Head of caudate nucleus (tissue), 42 donors: ENCODE measurements at places on chromosomes 5 and 9.

GRCh38 chr5:140202078-140202477 is 27.1 kb downstream of the CYSTM1 start:
- no peak for DNase-seq

GRCh38 chr5:168339109-168339771 is 47.8 kb downstream of the WWC1 start:
- no peak for DNase-seq

GRCh38 chr5:178432421-178433272 is 157.5 kb downstream of the COL23A1 start:
- DNase-seq, result no peak

DNA sequence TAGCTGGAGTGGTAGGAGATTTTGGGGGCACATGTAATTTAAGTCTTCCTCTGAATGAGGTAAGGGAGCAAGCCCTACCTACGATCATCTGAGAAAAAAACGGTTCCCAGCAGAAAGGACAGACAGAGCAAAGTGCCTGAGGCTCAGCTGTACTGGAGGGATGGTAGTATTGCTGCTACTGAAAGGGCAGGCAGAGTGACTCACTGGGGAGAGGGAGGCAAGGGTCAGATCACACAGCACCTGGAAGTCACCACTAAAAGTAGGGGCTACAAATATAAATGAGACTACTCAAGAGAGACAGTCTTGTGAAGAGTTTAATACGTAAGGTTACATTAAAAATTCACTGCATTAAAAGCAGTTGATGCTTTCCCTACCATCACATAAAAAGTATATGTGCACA is 75.9 kb downstream of the NFIB start:
- DNase-seq, result no peak

- no peak for DNase-seq
Observed at GRCh38 chr5:122473941-122474340, 161.9 kb downstream of the SNCAIP start.

DNA sequence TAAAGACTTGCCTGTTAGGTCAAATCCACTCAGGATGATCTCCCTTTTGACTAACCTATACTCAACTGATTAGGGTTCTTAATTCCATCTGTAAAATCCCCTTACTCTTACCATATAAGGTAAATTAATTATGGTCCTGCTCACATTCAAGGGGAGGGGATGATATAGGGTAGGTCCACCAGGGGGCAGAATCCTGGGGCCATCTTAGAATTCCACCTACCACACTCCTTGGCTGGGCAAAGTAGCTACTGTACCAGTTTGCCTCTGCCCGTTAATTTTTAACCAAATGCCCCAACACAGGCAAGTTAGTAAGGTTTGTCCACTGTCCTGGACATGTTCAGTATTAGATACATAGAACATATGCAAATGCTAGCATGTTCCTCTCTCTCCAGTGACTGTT is 262.4 kb downstream of the SEMA5A start:
- DNase-seq, result no peak

- DNase-seq, result no peak
Observed at GRCh38 chr5:169006842-169007790, 293.8 kb downstream of the SLIT3 start.

DNA sequence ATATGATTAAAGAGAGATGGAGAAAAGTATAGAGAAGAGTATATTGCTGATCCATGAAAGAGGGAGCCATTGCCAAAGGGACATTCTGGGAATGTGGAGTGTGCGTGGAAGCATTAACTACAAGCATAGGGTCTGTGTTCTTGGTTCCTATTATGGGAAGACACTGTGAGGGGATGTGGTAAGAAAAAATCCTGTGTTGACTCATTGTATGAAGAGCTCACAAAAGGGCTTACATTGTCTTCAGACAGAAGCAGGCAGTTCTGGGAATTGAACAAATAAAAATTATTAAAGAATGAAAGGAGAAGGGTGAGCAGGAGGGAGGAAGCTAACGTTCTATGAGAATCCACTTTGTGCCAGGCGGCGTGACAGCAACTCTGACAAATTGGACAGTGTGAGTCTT is 250.4 kb upstream of the CHD1 start:
- DNase-seq, result no peak
